Stimulated activated CD4-positive, alpha-beta T cell treated with anti-CD3 and anti-CD28 coated beads, Interleukin-1b, Interleukin-23, amount 100 ng/mL, for 1 hour (primary cell): ENCODE measurements at places on chromosomes 13 and 19.

DNA sequence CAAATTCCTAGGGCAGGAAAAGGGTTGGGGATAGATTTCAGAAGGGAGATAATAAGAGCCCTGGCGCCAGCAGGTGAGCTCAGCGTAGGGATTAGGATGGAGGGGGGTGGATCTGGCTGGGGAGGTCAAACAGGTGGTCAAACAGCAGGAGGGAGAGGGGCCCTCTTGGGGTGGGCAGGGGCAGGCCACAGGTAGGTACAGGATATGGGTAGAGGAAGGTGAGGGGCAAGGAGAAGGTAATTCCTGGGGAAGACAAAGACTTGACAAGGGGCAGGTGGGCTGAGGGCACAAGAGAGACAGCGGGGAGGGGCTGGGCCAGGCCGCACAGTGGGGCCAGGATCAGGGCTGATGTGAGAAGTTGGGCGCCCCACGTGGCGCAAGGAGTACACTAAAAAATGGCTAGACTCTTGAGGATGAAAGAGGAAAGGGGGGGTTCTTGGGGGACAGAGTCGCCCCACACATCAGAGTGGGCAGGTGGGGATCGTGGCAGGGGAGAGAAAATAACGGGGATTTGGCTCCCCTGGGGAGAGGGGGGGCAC, 713 bp downstream of the KRI1 start:
- no peak for DNase-seq

- no peak for DNase-seq
These were observed 52.0 kb downstream of the STARD13 start for GRCh38 chr13:33233547-33233946.

- DNase-seq, result no peak
These were observed at the start of gene IFI30 for GRCh38 chr19:18173572-18174288. IFI30 (plus strand) TSS chr19:18173813; CDS start chr19:18173842, 29 bp downstream.

DNA sequence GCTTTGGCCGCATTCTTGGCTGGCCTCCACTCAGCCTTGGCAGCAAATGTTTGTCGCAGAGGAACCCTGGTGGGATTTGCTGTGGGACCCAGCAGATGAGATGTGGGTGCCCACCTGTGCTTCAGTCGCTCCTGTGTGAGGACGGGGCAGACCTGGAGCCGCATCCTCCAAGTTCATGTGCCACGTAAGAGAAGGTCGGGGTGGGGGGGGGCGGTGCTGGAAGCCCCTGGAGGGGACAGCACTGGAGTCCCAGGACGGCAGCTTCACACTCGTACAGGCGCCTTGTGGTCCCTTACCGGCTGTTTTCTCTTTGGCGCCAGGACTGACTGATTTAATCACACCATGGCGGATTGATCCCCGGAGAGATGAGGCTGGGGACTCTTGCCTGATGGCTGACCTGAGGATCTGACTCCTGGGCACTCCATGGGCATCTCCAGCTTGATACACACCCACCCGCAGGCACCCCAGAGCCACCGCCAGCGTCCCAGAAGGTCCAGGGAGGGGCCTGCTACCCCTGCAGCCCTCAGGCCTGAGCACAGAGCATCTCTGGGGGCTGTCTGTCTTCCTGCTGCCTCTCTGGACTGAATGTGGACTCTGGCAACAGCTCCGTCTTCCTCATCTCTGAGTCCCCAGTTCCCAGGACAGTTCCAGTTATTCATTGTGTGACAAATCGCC, 10.0 kb upstream of the GRTP1 start:
- no peak for DNase-seq

DNA sequence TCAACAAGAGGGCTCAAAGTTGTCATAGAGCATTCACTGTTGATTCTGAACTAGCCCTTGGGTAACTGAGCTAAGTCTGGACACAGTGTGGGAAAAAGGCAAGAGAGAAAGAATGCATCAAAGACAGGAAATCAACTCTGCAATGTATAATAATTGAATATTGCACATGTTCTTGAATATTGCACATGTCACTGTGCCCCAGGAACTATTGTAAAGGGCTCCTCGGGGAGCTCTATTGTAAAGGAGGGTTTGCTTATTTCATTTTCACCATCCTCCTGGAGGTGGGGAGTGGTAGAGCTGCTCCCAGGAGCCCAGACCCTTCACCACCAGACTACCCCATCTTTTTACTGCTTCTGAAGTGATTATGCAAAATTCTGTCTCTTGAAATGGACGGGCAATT, 44.4 kb upstream of the ITM2B start:
- no peak for DNase-seq

- no peak for DNase-seq
These were observed 205.3 kb upstream of the DACH1 start for GRCh38 chr13:72072261-72072660.

- DNase-seq, result no peak
These were observed 55.0 kb upstream of the MAB21L1 start for GRCh38 chr13:35531526-35531925.

DNA sequence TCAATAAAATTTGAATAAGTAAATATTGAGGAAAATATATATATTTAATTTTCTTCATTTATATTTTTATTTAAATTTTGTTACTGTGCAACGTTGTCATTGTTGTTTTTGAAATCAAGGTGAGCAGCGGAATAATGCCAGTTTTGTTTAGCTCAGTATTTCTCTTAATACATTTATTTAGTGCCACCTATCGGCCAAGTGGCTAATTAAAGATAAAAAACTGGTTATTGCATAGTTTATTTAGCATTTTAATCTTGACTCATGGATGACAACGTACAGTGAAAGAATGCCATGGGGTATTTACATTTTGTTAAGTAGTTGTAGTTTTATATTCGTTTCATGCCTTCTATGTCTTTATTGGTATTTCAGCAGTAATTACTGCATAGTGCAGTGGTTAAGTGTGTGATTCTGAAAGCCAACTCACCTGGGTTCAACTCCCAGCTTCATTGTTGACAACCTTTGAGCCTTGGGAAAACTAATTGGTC, 265.9 kb downstream of the MYO16 start:
- no peak for DNase-seq

DNA sequence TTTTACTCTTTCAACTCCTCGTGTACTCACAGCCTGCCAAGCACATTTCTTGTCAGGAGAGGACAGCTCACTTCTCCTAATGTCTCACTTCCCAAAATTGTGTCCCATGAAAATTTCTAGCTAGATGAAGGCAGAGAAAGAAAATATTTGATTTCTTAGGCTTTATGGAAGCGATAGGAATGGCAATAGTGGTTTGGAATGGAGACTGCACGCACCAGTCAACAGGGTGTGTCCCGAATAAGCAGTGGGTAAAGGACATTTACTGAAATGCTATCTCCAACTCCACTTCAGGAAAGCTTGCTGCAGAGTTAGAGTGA, 321 bp upstream of the ZNF222 start:
- DNase-seq, result no peak

DNA sequence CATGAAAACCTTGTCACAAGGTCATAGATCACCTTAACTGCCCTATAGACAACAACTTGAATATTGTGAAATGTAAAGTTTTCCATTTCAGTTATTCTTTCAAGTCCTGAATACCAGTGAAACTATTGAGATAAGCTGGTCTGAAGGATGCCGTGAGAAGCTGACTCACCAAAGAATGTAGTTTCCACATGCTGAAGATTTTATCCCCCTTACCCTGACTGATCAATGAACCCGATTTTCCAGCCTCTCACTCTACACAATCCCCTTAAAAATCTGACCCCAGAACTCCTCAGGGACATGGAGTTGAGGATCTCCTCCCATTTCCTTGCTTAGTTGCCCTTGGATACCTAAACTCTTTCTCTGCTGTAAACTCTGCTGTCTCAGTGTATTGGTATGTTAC, 67.5 kb downstream of the POSTN start:
- no peak for DNase-seq

DNA sequence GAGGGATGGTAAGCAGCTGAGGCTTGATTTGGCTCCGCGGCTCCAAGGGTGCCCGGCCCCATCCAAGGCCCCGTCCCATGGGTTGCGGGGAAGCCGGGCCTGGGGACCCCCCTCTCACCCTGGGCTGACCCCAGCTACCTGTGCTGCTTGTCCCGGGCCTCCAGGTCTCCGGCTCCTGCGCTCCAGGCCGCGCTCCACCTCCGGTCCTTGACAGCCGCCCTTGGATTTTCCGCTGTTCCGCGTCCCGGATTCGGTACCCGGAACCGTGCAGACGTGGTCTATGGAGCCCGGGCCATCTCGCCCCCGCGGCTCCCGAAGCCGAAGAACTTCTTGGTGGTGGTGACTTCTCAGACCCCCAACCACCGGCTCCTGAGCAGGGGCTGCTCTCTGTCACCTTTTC, 48.3 kb upstream of the C1QTNF9B start:
- no peak for DNase-seq

- no peak for DNase-seq
These were observed 39.1 kb downstream of the SLC7A9 start for GRCh38 chr19:32830231-32831014.
